Thyroid gland (tissue), 4 donors: ENCODE measurements at places on chromosomes 1 and 21. TPM values are rescaled to one million over a fixed set of nuclear protein-coding genes. Genes with fewer than 3 reads are reported as not detected.

The GBP7 gene
- total RNA-seq = not detected

The NTMT2 gene
- total RNA-seq = not detected

The REN gene
- total RNA-seq = not detected

- no peaks in the 10 kb centered on the region for H3K36me3 ChIP-seq
- no peaks in the 10 kb centered on the region for H3K4me1 ChIP-seq
- DNase-seq = no peak
- H3K4me3 ChIP-seq = no peak overlapping the region
- H3K27me3 ChIP-seq = no peaks in the 10 kb centered on the region
Observed at GRCh38 chr1:236175642-236176336, 33.5 kb downstream of the GPR137B start.

GRCh38 chr21:20257052-20257740 lies 741.0 kb upstream of the NCAM2 start:
- no peak for DNase-seq
- no peaks in the 10 kb centered on the region for H3K4me1 ChIP-seq
- no peaks in the 10 kb centered on the region for H3K36me3 ChIP-seq
- H3K27ac ChIP-seq = no peak overlapping the region
- no peak overlapping the region for H3K4me3 ChIP-seq
- H3K27me3 ChIP-seq = no peaks in the 10 kb centered on the region

DNA sequence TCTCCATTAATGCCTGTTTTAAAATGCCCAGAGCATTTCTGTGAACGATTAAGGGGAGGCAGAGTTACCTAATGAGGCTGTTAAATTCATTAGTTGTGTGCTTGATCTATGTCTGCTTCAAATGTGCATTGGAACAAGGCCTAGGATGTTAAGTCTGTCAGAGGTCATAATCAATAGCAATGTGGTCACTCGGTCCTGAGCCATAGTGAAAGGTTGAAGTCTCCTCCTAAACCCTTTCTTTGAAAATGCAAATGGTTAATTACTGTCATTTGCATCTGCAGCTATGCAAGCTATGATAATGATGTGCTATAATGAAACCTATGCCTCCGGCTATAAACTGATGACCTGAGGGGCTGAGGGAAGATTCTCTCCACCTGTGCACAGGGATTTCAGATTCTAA lies 114.2 kb upstream of the NR5A2 start:
- H3K27me3 ChIP-seq = no peaks in the 10 kb centered on the region
- H3K27ac ChIP-seq = no peak overlapping the region
- H3K36me3 ChIP-seq = no peaks in the 10 kb centered on the region
